Right ventricle myocardium superior (tissue), 1 donor: ENCODE measurements at places on chromosomes 3 and 15. TPM values are rescaled to one million over a fixed set of nuclear protein-coding genes. Genes with fewer than 3 reads are reported as not detected.

The THRB gene
- total RNA-seq, result 24.1 TPM

The CLDN1 gene
- total RNA-seq, result not detected

The HHATL gene
- 486 TPM for total RNA-seq

The NANOGP8 gene
- total RNA-seq, result not detected

The WWTR1 gene
- 37.9 TPM for total RNA-seq

The STRIT1 gene
- total RNA-seq, result not detected

- no peak for DNase-seq
Observed at GRCh38 chr3:174397848-174398247, 461.3 kb upstream of the NAALADL2 start.

The CLSTN2 gene
- 7.8 TPM for total RNA-seq

GRCh38 chr15:95647531-95648277, 682.8 kb upstream of the NR2F2 start:
- no peak for DNase-seq

- DNase-seq, result peak; percentile 78
Observed at GRCh38 chr15:39461536-39462130, 119.2 kb upstream of the THBS1 start.

DNA sequence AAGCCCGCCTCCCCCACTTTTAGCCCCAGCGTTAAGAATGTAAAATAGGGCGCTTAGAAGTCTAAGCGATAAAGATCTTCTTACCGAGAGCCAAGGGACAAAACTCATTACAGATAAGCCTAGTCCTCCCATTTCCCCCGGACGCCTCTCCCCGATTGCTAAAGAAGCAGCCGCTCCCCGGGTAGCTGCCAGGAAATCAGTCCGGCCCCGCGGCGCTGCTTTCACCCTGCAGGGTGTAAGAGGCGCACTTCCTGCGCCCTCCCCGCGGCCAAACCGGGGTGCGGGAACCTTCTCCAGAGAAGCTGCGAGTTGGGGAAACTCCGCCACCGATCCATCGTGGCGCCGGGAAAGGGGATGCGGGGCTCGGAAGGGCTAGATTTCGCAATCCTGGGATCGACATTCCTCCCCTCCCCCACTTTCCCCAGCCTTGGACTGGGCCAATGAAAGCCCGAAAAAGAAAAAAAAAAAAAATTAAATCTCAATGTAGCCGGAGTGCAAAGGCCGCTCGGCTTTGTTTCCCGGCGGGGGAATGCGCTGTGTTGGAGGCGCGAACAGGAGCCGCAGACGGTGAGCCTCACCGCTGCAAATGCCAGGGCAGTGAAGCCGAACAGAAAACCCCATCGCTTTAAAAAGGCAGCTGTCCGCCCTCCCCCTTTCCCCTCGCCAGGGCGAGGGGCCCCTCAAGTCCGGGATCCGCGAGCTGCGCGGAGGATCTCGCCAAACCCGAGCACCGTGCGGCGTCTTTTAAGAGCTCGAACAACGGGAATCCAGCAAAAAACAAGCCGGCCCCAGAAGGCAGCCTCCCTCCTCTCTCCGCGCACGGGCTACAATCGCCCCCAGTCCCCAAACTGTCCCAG, 626 bp upstream of the PTPRG start:
- peak; percentile 91 for DNase-seq

The SLC22A14 gene
- total RNA-seq, result not detected

- no peak for DNase-seq
Observed at GRCh38 chr3:133455281-133455680, 55.4 kb downstream of the BFSP2 start.

DNA sequence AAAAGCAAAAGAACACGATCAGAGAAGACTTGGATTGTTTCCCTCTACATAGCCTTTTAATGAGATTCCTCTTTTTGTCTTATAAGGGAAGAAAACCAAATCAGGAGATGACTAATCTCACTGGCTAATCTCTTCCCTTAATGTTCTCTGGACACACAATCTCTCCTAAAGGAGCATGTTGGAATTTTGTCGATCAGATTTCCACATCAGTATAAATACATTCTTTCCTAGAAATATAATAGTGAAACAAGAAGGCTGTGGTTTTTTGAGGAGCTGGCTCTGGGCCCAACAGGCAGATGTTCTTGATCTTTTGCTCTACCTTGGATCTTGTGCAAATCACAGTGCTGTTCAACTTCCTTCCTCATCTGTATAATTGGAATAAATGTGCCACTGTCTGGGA, 94.0 kb downstream of the GTPBP8 start:
- no peak for DNase-seq

- DNase-seq, result no peak
Observed at GRCh38 chr15:88022716-88023115, 233.8 kb downstream of the NTRK3 start.

- DNase-seq, result no peak
Observed at GRCh38 chr3:193345431-193345830, 33.1 kb downstream of the ATP13A5 start.

The GABRA5 gene
- not detected for total RNA-seq

- no peak for DNase-seq
Observed at GRCh38 chr15:100202309-100202960, 139.3 kb downstream of the ADAMTS17 start.

GRCh38 chr15:75578173-75578947, 755 bp downstream of the PTPN9 start:
- DNase-seq, result peak; percentile 58

DNA sequence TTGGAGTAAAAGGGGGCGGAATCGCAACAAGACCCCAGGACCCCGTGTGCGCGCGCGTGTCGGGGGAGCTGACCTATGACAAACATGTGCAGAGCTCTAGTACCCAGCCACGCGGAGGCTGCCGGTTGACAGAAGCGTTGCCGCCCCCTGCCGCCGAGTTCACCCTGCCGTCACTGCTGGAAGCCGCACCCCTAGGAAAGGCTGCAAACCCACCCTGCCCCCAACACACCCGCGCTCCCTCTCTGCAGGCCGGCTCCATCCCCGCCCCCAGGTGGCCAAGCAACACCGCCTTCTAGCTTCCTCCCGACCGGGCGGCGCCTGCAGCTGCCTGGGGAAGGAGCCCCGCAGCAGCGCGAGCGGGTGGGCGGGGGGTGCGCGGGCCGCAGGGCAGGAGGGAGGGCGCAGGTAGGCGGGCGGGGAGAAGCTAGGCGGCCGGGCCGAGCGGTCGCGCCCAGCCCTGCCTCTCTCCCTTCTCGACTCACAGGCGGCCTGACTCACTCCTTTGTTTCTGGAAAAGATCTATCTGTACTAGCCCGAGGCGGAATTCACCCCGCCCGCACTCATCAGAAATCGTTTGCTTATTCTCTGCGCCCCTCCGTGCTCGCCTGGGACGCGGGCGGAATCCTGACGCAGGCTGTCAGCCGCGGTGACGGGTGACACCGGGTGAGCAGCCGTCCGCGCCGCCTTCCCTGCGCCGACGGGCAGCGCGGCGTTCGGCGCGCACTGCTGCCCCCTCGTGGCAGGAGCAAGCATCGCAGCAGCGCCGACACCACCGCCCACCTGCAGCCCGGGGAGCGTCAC, 160.8 kb downstream of the GAP43 start:
- DNase-seq, result peak; percentile 94

- DNase-seq, result no peak
Observed at GRCh38 chr15:79896131-79896633, 632 bp downstream of the MTHFS start.

The CPLX3 gene
- total RNA-seq, result 3.6 TPM

The SLC9A9 gene
- 7.2 TPM for total RNA-seq

The AAGAB gene
- 18.1 TPM for total RNA-seq

DNA sequence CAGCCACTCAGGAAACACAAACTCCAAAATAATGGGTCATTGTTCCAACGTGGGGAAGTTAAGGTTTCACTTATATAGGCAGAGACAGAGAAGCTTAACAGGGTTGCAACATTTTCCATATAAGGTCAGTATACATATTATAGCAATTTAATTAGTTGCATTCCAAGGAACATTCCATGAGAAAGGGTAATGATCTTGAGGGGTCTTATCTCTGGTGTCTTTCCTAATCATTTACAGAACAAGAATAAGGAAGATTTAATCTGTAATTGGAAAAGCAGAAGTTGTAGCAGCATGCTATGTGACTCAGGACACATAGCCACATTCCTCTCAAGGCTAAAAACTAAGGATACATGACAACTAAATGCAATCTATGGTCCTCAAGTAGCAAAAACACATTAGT, 4.9 kb downstream of the MNS1 start:
- DNase-seq, result no peak

The ACAN gene
- 0.13 TPM for total RNA-seq

GRCh38 chr3:123722456-123722855, 137.6 kb upstream of the HACD2 start:
- no peak for DNase-seq

DNA sequence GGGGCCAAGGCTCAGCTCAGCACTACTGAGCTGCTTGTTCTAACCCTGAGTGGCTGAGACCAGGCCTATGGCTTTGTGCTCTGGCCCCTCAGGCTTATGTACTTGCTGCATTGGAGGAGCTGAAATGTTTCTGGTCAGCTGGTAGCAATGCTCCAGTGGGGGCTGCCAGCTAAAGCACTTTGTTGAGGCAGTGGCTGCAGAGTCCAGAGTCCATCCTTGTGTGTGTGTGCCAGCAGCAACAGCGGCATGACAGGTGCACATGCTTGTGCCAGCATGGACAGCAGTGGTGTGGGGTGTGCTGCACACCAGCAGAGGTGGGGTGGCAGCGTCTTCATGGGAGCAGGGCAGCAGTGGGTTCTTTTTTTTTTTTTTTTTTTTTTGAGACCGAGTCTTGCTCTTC, 169.1 kb downstream of the VPS8 start:
- no peak for DNase-seq

The C3orf85 gene
- total RNA-seq, result not detected

- DNase-seq, result no peak
Observed at GRCh38 chr3:136962927-136963326, 5.1 kb downstream of the IL20RB start.

The CHSY1 gene
- total RNA-seq, result 12.7 TPM

DNA sequence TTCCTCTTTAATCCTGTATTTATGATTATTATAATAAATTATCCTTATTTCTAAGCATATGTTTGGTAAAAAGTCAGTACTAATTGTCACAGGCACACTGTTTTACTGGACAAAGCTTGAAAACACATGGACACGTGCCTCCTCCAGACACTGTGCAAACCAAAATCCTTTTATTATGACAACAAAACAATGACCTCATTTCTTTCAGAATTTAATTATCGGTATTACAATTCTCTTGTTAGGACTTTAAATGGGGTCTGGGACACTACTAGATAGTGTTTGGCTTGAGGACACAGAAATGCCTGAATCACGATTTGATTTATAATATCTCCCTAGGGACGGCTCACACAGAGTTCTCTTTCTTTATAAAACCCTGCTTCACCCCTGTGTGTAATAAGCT, 107.3 kb upstream of the IGSF10 start:
- DNase-seq, result no peak

The GMNC gene
- 2.9 TPM for total RNA-seq

The SI gene
- not detected for total RNA-seq

- no peak for DNase-seq
Observed at GRCh38 chr3:138180375-138181029, 5.8 kb upstream of the DBR1 start.

The ERICH6 gene
- total RNA-seq, result not detected

DNA sequence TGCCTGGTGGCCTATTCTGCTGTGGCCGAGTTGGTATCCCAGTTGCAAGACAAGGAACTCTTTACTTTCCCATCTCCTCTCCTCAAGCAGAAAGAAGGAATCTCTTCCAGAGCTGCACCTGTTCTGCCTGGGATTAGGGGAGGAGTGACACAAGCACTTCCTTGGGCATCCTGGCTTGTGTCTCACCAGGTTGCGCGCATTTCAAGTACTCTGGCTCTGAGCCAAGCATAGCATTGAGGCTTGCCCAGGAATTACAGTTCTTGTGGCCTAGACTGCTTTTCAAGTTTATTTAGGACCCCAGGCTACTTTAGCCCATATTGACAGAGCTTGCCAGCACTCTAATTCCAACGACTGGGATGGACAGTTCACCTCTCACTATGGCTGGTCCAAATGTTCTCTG, 150.5 kb downstream of the RSRC1 start:
- no peak for DNase-seq

DNA sequence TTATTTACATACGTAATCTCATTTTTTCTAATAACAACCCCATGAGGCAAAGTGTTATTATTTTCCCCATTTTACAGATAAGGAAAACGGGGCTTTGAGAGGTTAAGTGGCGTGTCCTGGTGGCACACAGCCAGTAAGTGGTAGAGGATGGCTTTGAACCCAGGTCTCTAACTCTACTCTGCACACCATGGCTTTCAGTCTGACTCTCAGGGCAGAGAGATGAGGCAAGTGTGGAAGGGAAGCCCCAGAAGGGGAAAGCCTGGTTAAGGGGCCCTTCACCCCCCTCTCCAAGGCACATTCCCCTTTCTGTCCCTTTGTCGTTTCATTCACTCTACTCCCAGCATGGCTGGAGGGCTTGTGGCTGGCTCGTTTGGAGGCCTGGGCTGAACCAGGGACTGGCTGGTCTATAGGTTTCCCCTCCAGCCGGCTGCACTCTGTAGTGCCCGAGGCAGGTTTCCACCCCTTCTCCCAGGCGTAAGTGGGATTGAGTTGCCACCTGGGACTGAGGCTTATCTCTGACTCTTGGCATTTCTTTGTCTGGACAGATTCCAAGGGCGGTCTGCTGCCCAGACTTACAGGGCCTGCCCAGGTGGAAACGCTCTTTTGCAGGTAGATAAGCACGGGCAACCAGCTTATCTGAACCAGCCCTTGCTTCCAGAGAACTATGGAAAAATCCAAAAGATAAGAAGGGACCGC, 12.1 kb downstream of the SEMA4B start:
- no peak for DNase-seq

DNA sequence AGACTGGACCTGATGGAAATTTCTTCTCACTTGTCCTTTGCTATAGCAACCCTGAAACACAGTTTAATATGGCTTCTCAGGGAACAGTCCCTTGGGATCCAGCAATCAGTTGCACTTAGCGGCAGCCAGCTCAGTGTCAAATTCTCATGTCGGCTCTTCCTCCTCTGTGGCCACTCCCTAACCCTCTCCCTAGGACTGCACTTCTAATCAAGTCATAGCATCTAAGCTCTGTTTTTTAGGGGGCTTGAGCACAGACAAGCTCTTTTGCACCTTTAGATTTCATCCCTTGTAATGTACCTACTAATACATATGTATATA, 250.5 kb upstream of the TLE3 start:
- DNase-seq, result no peak

DNA sequence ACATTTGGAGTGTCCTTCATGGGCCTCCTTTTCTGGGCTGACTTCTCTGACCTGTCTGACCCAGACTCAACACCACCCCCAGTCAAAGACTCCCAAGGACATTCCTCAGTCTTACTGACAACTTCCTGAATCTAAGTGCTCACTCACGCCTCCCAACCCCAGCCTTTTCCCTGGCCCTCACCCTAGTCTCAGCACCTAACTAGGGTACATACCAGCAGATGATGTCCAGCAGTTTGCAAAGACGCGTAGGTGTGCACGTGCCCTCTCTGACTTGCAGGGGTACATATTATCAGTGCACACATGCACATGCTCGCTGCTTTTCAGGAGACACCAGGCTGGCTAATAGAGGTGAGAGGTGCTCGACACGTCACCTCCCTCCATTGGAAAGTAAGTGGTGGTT, 38.7 kb upstream of the SLCO2A1 start:
- no peak for DNase-seq

GRCh38 chr15:88073391-88073691, 183.2 kb downstream of the NTRK3 start:
- DNase-seq, result no peak

The OSBPL10 gene
- 5.1 TPM for total RNA-seq
